Endodermal cell (in vitro differentiated cells): ENCODE measurements at places on chromosomes 12 and 14. TPM values are rescaled to one million over a fixed set of nuclear protein-coding genes. Genes with fewer than 3 reads are reported as not detected.
A peak's percentile ranks its signal among the peaks of the same experiment; 100 is the strongest.

PROX2 gene
- total RNA-seq = not detected in 2 replicates

NKX2-8 gene
- 0.61 and 0.77 TPM in 2 replicates for total RNA-seq

DNA sequence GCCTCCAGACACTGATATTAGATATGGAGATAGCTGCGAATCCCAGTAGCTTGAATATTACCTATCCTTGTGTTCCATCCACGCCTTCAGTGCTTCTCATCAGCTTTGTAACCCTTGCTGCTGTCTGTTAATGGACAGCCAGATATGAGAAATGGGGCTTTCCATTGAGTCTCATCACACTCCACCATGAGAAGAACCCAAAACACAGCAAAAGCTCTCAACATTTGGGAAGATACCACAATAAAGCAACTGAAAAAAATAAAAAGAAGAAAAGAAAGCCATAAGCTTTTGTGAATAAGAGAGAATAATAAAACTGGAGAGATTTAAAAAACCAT, 225.4 kb downstream of the GALC start:
- DNase-seq = no peak
- peak overlapping the region; percentile 64 for H3K4me3 ChIP-seq
- H3K27ac ChIP-seq = no peak overlapping the region
- H3K36me3 ChIP-seq = no peaks in the 10 kb centered on the region
- peaks cover 4% of the 10 kb centered on the region for H3K4me1 ChIP-seq
- H3K27me3 ChIP-seq = no peaks in the 10 kb centered on the region

- peaks cover 43% of the 10 kb centered on the region for H3K27me3 ChIP-seq
- no peaks in the 10 kb centered on the region for H3K4me1 ChIP-seq
- no peak for DNase-seq
- H3K27ac ChIP-seq = no peak overlapping the region
- no peaks in the 10 kb centered on the region for H3K36me3 ChIP-seq
Observed at GRCh38 chr12:21938879-21939278, 2.3 kb downstream of the ABCC9 start.

DNA sequence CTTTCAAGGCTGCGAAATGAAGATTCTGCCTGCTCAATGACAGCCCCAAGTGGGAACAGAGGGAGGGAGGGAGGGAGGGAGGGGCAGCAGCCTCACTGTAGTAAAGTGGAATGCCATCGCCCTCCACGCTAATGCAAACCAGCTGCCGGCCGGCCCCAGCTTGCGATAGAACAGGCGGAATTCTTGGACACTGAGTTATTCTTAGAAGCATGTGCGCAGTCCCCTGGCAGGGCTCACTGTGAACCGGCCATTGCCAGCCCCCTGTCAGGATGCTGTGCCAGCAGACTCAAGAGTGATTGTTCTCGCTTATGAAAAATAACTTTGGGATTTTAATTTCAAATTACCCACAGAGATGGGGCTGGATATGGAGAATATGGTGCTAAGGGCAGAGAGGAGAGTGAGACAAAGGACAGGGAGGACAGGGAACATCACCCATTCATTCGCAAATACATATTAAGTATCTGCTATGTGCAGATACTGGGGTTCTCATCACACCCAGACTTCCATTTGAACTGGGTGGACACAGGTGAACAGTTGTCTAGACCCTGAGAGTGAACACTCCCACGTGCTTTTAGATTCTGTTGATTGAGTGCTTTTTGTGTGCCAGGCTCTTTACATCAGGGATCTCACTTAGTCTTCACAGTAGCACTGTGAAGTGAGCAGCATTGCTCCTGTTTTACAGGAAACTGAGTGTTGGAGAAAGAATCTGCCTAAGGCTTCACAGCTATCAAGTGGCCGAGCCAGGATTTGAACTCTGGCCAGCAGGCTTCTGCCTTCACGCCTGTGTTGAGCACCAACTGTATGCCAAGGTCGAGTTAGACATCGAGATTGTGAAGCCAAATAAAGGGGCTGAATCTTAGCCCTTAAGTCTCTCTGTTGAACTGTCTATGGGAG, 192.9 kb downstream of the C12orf75 start:
- no peak overlapping the region for H3K27ac ChIP-seq
- no peak overlapping the region for H3K4me3 ChIP-seq
- no peaks in the 10 kb centered on the region for H3K27me3 ChIP-seq
- no peaks in the 10 kb centered on the region for H3K36me3 ChIP-seq
- DNase-seq = no peak

DNA sequence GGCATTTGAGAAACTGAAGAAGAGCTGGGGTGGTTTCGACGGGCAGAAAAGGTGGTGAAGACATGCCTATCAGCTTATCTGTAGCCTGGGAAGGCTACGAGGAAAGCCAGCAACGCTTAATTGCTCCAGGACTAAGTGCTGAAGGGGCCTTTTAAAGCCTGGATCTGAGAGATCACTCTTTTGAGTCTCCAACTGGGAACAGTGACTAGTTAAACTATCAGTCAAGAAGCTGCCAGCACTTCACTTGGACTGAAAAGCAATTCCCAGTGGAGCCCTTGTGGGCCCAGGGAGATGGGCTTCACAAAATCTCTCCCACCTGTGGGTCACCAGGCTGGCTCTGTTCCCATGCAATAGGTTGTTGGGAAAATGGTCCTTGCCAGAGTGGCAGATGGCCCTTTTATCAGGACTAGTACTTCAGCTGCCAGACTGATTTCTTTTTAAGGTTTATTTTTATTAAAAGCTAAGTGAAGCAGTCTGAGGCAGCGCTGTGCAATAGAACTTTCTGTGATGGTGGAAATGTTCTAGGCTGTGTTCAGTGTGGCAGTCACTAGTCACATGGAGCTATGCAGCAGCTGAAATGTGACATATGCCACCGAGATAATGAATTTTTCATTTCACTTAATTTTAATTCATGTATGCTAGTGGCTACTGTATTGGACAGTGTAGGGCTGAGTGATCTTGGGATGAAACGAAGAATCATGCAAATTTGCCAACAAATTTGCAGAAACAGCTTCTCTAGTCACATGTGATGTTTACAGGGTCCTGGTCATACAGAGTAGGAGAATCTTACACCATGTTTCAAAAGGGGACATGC, 276.8 kb downstream of the PCNX1 start:
- no peak overlapping the region for H3K27ac ChIP-seq
- H3K4me3 ChIP-seq = no peak overlapping the region
- H3K4me1 ChIP-seq = peaks cover 4% of the 10 kb centered on the region
- peak; percentile 41 for DNase-seq
- no peaks in the 10 kb centered on the region for H3K27me3 ChIP-seq

DNA sequence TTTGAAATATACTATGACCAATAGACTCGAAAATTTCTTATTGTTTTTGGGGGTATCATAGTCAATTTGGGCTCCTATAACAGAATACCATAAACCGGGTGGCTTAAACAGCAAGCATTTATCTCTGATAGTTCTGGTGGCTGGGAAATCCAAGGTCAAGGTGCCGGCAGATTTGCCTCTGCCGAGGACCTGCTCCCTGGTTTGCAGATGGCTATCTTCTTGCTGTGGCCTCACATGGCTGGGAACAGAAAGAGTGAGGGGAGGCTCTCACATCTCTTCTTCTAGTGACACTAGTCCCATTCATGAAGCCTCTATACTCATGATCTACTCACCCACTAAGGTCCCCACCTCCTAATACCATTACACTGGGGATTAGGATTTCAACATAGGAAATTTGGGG, 70.7 kb downstream of the BORCS5 start:
- DNase-seq = no peak
- no peak overlapping the region for H3K4me3 ChIP-seq
- no peak overlapping the region for H3K27ac ChIP-seq
- no peaks in the 10 kb centered on the region for H3K27me3 ChIP-seq
- no peaks in the 10 kb centered on the region for H3K36me3 ChIP-seq
- no peaks in the 10 kb centered on the region for H3K4me1 ChIP-seq

RIPK3 gene
- total RNA-seq = not detected in 3 replicates

- H3K4me1 ChIP-seq = peaks cover 5% of the 10 kb centered on the region
- no peaks in the 10 kb centered on the region for H3K36me3 ChIP-seq
- H3K27me3 ChIP-seq = no peaks in the 10 kb centered on the region
- H3K27ac ChIP-seq = no peak overlapping the region
- no peak for DNase-seq
- H3K4me3 ChIP-seq = no peak overlapping the region
Observed at GRCh38 chr14:22338917-22339715, 249.9 kb downstream of the DAD1 start.

GRCh38 chr12:1517007-1517406, 77.4 kb downstream of the FBXL14 start:
- H3K4me1 ChIP-seq = peaks cover 9% of the 10 kb centered on the region
- H3K36me3 ChIP-seq = no peaks in the 10 kb centered on the region
- DNase-seq = peak; percentile 94
- H3K4me3 ChIP-seq = no peak overlapping the region

KRT3 gene
- not detected in 2 replicates for total RNA-seq

DNA sequence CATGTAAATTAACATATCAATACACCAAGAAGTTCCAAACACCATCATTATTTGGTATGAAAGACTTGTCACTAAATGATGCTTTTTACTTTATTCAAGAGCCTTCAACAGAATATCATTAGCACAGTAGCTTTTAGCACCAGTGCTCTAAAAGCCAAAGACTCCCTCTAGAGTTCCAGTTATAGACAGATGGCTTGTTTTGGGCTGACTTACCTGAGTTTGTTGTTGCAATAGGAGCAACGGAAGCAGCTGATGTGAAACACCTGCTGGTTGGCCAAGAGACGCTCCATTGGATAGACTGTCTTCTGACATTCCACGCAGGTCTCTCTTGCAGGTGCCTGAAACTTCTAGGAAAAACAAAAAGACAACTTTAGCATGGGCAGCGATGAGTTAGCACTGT, 14.5 kb upstream of the CERS5 start:
- peaks cover 28% of the 10 kb centered on the region for H3K36me3 ChIP-seq
- H3K27ac ChIP-seq = no peak overlapping the region
- H3K27me3 ChIP-seq = no peaks in the 10 kb centered on the region
- DNase-seq = no peak

DNA sequence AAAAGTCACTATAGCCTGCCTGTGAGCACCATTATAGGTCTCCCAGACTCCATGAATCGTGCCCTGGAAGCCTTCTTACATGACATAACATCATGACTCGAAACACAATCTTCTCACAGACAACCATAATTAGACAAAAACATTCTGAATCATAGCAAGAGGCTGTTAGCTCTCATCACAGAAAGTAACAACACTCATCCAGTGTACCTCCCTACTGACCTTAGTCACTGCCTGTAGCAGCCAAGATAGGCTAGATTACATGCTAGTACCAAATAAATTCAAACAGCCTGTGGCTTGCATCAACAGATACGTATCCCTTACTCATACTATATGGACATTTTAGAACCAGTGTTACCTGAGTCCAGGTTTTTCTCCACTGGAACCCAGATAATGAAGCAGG, 663.8 kb upstream of the FOXG1 start:
- no peak for DNase-seq
- no peaks in the 10 kb centered on the region for H3K27me3 ChIP-seq
- no peaks in the 10 kb centered on the region for H3K36me3 ChIP-seq
- H3K27ac ChIP-seq = no peak overlapping the region
- no peaks in the 10 kb centered on the region for H3K4me1 ChIP-seq

DNA sequence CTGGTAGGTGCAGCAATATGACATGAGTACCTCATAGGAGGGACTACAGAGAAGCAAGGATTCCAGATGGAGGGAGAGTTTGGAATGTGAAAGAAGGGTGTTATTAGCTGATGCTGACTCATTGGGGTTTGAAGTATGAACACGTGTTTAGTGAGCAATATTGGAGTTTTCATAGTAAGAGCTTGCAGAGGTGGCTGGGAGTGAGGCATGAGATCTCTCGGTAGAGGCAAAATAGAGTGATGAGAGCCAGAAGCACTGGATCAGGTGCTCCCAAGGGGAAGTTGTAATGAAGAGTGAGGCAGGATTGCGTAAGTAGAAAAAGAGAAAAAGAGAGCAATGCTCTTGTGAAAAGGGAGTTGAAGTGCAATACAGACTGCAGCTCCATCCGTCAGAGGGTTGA, 42.1 kb downstream of the MGST1 start:
- H3K36me3 ChIP-seq = no peaks in the 10 kb centered on the region
- no peak overlapping the region for H3K4me3 ChIP-seq
- H3K27ac ChIP-seq = no peak overlapping the region
- H3K27me3 ChIP-seq = no peaks in the 10 kb centered on the region

GCH1 gene
- total RNA-seq = 10.1 to 19.0 TPM (median 18.3 TPM) in 3 replicates

DNA sequence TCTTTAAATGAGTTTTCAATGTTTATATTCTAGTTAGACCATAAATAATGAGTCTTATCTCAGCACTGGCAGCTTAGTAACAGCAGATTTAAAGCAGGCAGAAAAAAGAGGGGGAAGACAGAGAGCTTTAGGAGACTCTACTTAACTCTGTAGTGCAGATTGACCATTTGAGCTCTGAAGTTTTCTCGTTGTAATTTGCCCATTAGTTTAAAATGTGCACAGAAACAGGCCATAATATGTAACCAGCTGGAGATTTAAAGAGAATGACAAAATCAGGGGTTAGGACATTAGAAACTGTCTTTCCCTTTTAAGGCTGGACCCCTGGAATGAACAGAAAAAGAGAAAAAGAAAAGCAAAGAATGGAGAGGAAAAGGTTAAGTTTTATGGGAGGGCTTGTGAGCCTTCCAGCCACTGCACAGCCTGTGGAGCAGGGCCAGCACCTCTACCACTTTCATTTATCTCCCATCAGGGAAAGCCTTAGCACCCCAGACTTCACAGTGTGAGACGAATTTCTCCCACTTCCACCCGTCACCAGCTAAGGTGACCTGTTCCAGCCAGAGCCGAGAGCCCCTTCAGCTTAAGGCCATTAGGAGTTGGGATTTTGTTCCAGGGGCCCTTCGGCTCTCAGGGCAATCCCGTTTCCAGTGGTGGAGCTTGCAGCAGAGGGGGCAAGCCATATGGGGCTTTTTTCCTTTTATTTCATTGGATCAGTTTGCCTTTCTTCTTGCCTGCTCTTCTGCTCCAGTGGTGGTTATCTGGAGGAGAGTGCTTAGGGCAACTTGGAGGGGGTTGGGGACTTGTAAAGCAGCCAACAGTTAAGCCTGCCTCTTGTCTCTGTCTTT, 8.0 kb downstream of the IL22 start:
- no peaks in the 10 kb centered on the region for H3K27me3 ChIP-seq
- H3K27ac ChIP-seq = no peak overlapping the region
- H3K4me1 ChIP-seq = peaks cover 3% of the 10 kb centered on the region

- no peak overlapping the region for H3K27ac ChIP-seq
- H3K4me3 ChIP-seq = no peak overlapping the region
- peak; percentile 7 for DNase-seq
Observed at GRCh38 chr14:71133296-71133695, 226.0 kb downstream of the PCNX1 start.

RNF212B gene
- total RNA-seq = 1.7 TPM in 1 of 3 replicates, not detected in the others

GRCh38 chr12:49863946-49864797, 21.3 kb upstream of the BCDIN3D start:
- no peak overlapping the region for H3K4me3 ChIP-seq
- no peaks in the 10 kb centered on the region for H3K4me1 ChIP-seq
- no peaks in the 10 kb centered on the region for H3K27me3 ChIP-seq
- H3K36me3 ChIP-seq = no peaks in the 10 kb centered on the region
- peak; percentile 43 for DNase-seq

- H3K27ac ChIP-seq = peak overlapping the region; percentile 85
- H3K36me3 ChIP-seq = no peaks in the 10 kb centered on the region
- H3K27me3 ChIP-seq = peaks cover 16% of the 10 kb centered on the region
- H3K4me3 ChIP-seq = peak overlapping the region; percentile 78
- H3K4me1 ChIP-seq = peaks cover 3% of the 10 kb centered on the region
Observed at GRCh38 chr12:122834104-122834920, 945 bp upstream of the HIP1R start.

- H3K4me3 ChIP-seq = no peak overlapping the region
- DNase-seq = no peak
- H3K27ac ChIP-seq = peak overlapping the region; percentile 29
- H3K27me3 ChIP-seq = no peaks in the 10 kb centered on the region
- H3K4me1 ChIP-seq = peaks cover 10% of the 10 kb centered on the region
Observed at GRCh38 chr12:6964605-6965025, 5.8 kb downstream of the PHB2 start.

FAIM2 gene
- total RNA-seq = 0.12 TPM in 1 of 3 replicates, not detected in the others

ABCB9 gene
- 4.5 and 6.0 TPM in 2 replicates for total RNA-seq
